ENCODE measurements at places on chromosomes 7 and 10.

DNA sequence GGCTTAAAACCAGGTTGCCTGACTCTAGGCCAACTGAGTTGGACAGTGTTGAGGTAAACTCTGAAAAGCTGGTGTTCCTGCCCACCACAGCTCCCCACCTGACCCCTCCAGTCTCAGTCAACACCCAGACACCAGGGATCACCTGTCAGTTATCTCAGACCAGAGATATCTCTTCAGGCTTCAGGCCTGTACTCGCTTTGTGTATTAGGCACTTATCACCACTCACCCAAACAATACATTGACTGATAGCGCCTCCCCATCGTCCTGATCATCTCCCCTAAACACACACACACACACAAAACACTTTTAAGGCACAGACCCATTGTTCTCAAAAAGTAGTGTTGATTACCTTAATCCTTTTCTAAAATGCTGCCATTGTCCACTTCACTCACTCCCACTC, 111.5 kb downstream of the PLCE1 start:
- no peak for DNase-seq

DNA sequence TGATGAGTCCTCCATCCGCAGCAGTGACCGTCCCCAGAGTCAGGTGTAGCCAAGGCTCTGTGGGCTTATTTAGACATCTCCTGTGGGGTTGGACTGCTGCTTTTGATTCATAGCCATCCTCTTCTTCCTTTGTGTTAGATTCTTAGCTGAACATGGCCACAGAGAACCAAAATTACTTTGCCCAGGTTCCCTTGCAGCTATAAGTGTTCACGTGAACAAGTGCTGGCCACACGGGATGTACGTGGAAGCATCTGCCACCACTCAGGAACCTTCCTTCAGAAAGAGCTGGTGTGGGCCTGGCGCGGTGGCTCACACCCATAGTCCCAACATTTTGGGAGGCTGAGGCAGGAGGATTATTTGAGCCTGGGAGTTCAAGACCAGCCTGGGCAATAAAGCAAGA, 49.1 kb downstream of the TMEM209 start:
- no peak for DNase-seq

GRCh38 chr10:52019077-52019555, 295.0 kb upstream of the DKK1 start:
- no peak for DNase-seq

- DNase-seq, result no peak
Observed at GRCh38 chr10:114930320-114930719, 7.7 kb upstream of the TRUB1 start.

GRCh38 chr7:30012757-30013156, 13.7 kb downstream of the FKBP14 start:
- DNase-seq, result no peak

DNA sequence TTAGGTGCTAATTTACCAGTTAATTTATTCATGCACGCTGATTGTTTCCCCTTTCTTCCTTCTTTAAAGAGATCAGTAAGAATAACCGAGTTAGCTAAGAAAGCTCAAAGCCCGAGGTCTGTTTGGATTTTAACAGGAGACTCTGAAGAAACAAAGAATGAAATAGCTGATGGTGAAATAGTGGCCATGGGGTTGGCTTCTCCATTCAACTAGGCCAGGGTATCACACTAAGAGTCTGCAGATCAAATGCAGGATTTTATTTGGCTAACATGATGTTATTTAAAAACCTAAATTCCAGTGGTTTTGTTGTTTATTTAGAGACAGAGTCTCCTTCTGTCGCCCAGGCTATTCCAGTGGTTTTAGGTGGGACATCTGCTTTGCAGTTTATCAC, 65.2 kb upstream of the SYPL1 start:
- DNase-seq, result no peak

DNA sequence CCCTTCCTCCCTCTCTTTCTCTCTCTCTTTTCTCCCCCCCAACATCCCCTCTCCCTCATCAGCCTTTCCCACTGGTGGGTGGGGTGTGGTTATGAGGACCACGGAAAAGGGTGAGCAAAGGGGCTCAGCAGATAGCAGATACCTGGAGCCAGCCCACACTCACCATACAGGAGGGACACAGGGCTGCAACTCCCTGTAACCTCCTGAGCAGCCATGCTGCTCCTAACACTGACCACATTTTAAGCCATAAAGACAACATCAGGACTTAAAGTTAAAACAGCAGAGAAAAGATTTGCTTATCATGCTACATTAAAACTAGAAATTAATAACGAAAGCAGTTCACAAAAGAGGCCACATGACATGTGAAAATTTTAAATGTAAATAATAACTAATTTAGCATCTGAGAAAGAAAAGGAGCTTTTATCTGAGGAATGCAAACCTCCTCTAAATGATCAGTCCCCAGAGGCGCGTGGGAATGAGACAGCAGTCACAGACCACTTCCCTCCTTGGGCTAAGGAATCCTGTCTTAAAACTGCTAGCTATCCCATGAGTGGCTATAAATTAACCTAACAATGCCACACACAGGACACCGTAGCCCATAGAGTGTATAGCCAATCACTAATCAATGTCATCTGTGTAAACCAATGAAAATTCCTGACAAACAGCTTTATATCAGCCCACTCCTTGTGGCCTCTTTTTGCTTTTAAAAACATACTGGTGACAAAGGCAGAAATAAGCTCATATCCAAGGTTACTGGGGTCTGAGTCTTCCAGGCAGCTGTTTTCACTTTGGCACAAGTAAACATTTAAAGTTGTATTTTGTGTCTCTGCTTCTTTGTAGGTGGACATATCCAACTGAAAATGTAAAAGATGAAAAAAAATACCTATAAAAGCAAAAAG, 33.3 kb downstream of the PKD1L1 start:
- DNase-seq, result no peak

- DNase-seq, result no peak
Observed at GRCh38 chr7:148419856-148420832, 170.4 kb upstream of the C7orf33 start.

GRCh38 chr7:74324531-74325209, 35.5 kb downstream of the CLIP2 start:
- no peak for DNase-seq
